ENCODE measurements at places on chromosomes 4 and X. TPM values are rescaled to one million over a fixed set of nuclear protein-coding genes. Genes with fewer than 3 reads are reported as not detected.

Gene MAGEA12
- polyA plus RNA-seq = not detected

Gene NXF2
- polyA plus RNA-seq = not detected

Gene XAGE1A
- polyA plus RNA-seq = not detected

Gene CFI
- polyA plus RNA-seq = not detected

Gene CCKAR
- polyA plus RNA-seq = not detected

Gene DEFB131A
- not detected for polyA plus RNA-seq

Gene TAF7L
- polyA plus RNA-seq = not detected

Gene FRMPD4
- not detected for polyA plus RNA-seq

Gene AWAT2
- polyA plus RNA-seq = not detected

Gene F9
- polyA plus RNA-seq = not detected

Gene TCEAL2
- polyA plus RNA-seq = not detected

Gene NLRP2B
- not detected for polyA plus RNA-seq

Gene DRP2
- not detected for polyA plus RNA-seq

Gene TREX2
- polyA plus RNA-seq = not detected
